ENCODE measurements at places on chromosomes 16 and 17.

DNA sequence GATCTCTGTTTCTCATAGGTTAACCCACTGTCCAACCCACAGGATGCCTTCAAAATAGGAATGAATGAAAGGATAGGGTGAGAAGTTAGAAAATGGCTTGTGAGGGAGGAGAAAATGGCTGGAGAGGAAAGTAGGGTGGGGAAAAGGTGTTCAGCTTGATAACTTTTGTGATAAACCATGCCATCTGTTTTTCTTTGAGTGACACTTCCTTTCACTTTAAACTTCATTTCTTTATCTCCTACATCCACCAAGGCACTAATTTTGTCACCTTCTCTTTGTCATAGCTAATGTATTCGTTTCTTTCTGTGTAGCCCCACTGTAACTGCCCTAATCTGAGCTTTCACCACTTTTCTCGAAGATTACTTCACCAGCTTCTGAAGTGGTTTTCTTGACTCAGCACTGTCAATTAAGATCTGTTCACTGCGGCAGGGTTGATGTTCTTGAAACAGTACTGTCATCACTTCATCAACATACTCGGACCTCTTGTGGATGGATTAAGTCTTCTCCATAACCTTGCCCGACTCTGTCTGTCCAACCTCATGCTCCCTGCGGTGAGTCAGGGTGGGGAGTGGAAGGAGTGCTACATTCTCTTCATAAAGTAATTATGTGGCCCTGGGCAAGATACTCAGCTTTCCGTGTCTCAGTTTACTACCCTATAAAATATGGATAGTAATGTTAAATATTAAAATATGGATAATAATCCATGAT is 5.5 kb upstream of the KRT10 start:
- no peak for DNase-seq

DNA sequence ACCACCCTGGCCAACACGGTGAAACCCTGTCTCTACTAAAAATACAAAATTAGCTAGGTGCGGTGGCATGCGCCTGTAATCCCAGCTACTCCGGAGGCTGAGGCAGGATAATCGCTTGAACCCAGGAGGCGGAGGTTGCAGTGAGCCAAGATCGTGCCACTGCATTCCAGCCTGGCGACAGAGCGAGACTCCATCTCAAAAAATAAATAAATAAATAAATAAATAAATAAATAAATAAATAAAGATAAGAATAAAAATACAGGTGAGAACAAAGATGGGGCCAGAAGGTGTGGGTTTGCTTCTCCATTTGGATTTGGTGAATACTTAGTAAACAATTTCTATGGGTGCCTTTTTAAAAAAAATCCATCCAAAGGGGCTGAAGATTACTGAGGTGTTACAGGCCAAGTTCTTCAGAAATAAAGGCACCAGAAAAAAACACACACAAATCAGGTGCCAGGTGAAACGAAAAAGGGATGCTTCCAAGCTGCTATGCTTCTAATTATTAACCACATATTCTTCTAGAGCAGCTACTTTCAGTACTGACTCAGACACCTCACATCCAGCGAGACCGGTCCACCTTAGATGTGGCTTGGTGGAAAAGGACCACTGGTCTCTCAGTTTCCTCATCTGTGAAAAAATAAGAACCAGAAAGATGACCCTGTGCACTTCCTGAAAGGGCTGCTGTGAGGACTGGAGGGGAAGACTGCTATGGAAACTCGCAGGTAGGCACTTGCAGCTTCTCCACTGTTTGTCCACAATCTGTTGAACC is 9.2 kb downstream of the GLYR1 start:
- DNase-seq = no peak

DNA sequence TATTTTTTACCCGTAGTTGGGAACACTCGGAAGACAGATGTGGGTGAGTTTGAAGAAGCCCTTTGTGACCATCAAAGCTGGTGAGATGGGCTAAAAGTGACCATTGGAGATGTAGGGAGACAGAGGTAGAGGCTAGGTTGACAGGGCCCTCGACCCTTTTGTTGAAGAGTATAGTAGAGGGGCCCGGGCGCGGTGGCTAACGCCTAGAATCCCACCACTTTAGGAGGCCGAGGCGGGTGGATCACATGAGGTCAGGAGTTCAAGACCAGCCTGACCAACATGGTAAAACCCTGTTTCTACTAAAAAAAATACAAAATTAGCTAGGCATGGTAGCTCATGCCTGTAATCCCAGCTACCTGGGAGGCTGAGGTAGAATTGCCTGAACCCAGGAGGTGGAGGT is 16.2 kb upstream of the NFATC3 start:
- DNase-seq = no peak

GRCh38 chr16:74297145-74297665 is 591 bp downstream of the PSMD7 start:
- DNase-seq = no peak

GRCh38 chr17:77205396-77206125 is 64.8 kb downstream of the SEC14L1 start:
- no peak for DNase-seq

DNA sequence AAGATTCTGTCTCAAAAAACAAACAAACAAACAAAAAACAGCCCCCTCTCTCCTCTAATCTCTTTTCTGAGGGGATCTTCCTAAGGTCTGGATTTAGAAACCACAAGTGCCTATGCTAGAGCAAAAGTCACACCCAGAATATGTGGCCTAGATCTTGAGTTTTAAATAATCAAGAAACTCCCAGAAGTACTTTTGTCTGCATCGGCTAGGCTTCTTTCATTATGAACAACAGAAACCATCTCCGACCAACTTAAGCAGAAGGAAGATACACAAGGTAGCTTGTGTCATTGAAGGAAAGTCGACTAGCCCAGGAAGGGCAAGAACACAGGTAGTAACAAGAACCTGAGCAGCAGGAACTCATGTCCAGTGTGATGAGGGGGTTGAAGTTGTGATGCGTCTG is 73.9 kb upstream of the KIFC3 start:
- no peak for DNase-seq

DNA sequence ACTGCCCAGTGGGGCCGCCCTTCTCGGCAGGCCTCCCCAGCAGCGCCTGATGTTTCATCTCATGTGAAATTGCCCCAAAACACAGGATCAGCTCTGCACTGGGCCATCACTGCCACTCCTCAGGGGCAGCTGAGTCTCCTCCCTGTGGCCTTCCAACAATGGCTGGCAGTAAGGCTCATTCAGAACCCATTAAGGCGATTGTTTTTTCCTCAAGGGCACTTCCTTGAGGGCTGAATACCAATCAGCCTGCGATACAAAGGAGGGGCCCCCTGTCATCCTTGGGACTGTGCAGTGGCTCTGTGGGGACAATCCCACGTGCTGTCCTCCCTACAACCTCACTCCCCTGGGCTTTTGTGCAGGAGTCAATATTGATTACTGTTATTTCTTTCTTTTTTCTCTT is 47.5 kb downstream of the XYLT1 start:
- no peak for DNase-seq

- DNase-seq = no peak
These were observed 8.8 kb downstream of the VPS53 start for GRCh38 chr17:705863-706262.

DNA sequence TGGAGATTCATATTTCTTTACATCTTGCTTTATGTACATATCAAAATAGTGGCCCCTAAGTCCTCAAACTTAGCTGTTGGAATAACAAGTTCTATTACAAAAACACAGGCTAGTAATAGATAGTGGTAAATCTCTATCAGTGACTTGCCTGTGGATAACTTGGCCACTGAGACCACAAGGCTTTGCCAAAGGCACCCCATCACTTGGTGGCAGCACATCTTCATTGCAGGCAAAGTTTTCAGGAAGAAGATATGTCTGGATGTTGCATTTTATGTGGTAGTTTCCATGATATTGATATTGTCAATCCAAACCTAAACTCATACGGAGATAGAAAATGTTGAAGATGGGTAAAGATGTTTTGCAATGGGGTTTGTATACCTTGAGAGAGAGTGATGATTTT is 58.5 kb downstream of the KNOP1 start:
- DNase-seq = no peak

GRCh38 chr17:7330638-7331015 is 1.5 kb upstream of the NEURL4 start:
- no peak for DNase-seq

DNA sequence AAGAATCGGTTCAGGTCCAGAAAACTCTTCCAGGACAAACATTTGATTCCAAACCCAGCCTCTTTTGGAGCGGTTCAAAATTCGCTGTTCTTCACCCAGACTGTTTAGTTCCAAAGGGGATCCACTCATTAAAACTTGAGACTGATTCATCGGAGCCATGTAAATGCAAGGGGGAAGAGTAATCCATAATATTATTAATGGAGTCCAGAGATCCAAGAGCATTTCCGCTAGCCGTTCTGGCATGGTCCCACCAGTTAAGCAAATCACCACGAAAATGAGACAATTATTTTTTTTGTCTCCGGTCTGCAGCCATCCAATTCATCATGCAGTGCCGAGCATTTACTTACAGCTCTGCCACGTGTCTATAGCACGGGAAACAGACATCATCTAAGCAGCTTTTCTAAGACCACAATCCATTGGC is 15.1 kb downstream of the CDH8 start:
- DNase-seq = no peak

DNA sequence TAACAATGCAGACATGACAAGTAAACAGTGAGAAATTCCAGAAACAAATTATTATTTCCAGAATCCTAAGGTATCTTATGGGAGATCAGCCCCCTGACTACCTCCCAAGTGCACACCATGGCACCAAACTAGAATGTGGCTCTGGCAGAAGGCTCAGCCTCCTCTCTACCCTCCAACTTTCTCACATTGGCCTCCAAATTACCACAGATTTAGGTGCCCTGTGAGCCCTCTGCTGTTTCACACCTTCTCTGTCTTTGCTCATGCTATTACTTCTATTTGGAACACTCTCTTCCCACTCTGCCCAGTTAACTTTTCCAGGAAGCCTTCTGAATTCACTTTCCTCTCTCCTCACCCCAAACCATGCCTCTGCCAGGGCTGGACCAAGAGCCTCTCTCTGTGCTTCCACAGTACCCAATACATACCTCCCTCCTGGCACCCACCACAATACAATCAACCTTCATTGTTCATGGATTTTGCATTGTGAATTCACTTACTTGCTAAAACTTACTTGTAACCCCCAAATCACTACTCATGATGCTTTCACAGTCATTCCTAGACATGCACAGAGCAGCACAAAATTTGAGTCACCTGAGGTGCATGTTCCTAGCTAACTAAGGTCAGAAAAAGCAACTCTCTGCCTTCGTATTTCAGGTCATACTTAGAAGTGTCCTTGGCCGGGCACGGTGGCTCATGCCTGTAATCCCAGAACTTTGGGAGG is 31.4 kb downstream of the SMG6 start:
- DNase-seq = no peak

DNA sequence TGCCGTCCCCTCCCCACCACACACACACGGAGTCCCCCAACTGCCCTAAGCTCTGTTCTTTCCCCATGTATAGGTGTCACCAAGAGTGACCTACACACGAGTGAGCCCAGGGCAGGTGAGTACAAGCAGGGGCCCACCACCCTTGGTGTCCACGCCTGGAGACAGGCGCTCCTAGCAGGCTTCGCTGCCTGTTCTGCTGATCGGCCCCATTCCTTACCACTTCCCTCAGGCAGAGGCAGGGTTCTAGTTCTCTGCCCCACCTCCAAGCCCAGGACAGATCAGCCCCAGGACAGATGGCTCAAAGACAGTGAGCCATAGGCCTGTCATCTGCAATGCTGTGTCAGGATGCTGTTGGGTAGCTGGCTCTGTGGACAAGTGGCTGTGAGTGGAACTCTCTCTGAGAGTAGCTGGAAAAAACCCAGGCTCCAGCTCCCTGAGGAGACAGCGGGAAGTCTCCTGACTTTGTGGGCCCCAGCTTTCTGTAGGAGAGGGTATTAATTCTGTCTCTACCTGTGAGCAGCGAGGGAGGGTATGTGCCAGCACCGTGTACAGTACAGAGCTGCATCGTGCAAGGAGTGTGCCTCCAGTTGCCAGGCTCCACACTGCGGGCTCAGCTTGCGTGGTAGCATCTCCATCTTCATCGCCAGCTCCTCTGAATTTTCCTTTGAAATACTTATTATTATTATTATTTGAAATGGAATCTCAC is 897 bp downstream of the TP53I13 start:
- DNase-seq = peak; percentile 44

DNA sequence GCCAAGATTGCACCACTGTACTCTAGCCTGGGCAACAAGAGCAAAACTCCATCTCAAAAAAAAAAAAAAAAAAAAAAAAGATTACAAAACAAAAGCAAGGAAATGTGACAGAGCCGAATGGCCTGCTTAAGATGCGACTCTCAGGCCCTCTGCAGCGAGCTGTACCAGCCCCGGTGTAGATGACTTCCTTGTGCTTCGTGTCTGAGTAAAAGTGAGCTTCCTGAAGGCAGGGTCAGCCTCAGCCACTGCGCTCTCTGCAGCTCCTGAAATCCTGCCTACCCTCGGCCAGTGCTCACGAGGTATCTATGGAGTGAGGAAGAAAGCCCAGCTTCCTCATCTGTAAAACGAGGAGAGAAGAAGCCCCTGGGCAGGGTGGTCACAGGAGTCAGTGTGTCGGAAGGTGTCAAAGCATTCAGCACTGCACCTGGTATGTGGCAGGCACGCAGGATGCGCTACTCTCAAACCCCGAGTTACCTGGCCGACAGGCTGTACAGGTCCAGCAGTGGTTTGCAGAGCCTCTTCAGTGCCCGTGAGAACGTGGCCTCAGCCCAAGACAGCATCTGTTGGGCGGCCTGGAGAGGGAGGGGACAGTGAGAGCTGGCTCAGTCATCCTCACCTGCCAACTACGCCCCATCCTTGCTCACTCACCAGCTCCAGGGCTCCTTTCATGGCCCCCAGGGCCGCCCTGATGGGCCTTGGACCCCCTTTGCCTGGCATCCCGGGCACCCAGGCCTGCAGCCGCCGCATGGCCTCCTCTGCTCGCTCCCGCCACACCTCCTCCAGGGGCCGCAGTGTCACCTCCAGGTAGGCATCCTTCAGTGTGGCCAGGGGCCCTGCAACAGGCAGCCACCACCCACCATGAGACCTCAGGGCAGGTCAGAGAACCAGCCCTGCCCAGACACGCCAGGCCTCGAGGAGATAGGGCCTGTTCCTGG is 44.6 kb downstream of the RMI2 start:
- DNase-seq = no peak

GRCh38 chr17:57593739-57594462 is 151.2 kb downstream of the CCDC182 start:
- peak; percentile 98 for DNase-seq

GRCh38 chr16:64478252-64478906 is 643.5 kb downstream of the CDH11 start:
- no peak for DNase-seq

GRCh38 chr17:50189550-50190292 is 11.7 kb downstream of the COL1A1 start:
- no peak for DNase-seq

All from NCI-H524 (cell line).